ENCODE measurements at places on chromosomes 4 and X.

DNA sequence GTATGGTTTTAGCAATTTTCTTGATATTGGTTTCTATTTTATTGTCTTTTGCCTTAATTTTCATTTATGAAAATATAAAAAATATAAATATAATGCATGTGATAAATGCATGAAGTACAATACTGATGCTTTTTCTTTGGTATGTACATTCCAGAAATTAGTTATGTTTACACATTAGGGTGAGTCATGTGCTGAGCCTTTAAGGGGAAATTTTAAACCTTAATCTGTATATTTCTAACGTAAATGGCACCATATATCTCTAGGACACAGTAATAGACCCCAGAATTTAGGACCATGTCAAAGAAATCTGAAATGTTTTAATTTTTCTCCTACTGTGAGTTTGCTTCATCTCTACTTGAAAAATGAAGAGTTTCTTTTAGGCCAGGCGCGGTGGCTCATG is 117.8 kb upstream of the SPRY1 start:
- no peak overlapping the region for H3K27ac ChIP-seq
- no peak for DNase-seq
- no peaks in the 10 kb centered on the region for H3K4me1 ChIP-seq
- no peak overlapping the region for H3K4me3 ChIP-seq
- no peaks in the 10 kb centered on the region for H3K36me3 ChIP-seq

- H3K27ac ChIP-seq: no peak overlapping the region
- no peak for DNase-seq
- H3K36me3 ChIP-seq: no peaks in the 10 kb centered on the region
Observed at GRCh38 chrX:146186540-146186939, 368.9 kb downstream of the SLITRK2 start.

DNA sequence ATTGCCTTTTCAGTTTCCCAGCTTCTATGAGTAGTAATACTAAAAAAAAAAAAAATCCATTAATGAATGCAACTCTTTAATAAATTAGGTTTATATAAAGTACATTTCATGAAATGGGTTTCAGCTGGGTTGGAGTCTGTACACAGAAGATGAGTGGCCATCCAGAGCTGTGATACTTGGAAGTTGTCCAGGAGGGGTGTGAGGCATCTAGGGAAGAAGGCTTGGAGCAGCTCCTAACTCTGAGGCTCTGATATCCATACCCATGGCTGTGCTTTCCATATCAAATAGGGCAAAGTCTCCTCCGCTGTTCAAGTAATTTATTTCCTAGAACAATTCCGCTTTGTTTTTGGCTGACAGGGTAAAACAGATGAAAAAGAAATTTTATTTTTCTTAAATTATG is 423.3 kb upstream of the TENM3 start:
- no peak overlapping the region for H3K4me3 ChIP-seq
- H3K36me3 ChIP-seq: no peaks in the 10 kb centered on the region
- no peak overlapping the region for H3K27ac ChIP-seq
- no peaks in the 10 kb centered on the region for H3K4me1 ChIP-seq

- H3K27ac ChIP-seq: no peak overlapping the region
- H3K4me1 ChIP-seq: no peaks in the 10 kb centered on the region
- no peaks in the 10 kb centered on the region for H3K27me3 ChIP-seq
Observed at GRCh38 chrX:130826249-130826648, 76.8 kb downstream of the ENOX2 start.

GRCh38 chrX:150150076-150150779 is 211.9 kb upstream of the EOLA2 start:
- H3K36me3 ChIP-seq: no peaks in the 10 kb centered on the region
- H3K27me3 ChIP-seq: no peaks in the 10 kb centered on the region
- DNase-seq: no peak

GRCh38 chr4:48766131-48766792 is 13.8 kb downstream of the FRYL start:
- no peak overlapping the region for H3K27ac ChIP-seq
- H3K4me1 ChIP-seq: no peaks in the 10 kb centered on the region
- no peaks in the 10 kb centered on the region for H3K27me3 ChIP-seq

DNA sequence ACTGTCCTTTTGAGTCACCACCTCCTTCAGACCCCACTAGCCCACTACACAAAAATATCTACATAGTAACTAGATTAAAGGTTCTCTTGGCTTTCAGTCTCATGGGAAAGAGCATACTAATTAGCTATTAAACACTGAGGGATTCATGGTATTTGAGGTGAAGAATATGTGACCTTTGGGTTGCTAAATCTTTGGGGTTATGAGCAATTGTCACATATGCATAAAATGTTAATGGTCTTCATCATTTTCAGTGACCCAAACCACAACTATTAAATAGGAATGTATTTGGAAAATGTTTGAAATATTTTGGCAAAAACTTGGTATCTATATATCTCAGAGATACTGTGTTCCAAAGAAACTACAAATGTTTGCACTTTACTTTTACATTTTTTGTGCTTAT is 365.1 kb downstream of the MAGEB5 start:
- no peaks in the 10 kb centered on the region for H3K36me3 ChIP-seq
- DNase-seq: no peak
- no peaks in the 10 kb centered on the region for H3K27me3 ChIP-seq
- no peak overlapping the region for H3K4me3 ChIP-seq
- no peaks in the 10 kb centered on the region for H3K4me1 ChIP-seq

DNA sequence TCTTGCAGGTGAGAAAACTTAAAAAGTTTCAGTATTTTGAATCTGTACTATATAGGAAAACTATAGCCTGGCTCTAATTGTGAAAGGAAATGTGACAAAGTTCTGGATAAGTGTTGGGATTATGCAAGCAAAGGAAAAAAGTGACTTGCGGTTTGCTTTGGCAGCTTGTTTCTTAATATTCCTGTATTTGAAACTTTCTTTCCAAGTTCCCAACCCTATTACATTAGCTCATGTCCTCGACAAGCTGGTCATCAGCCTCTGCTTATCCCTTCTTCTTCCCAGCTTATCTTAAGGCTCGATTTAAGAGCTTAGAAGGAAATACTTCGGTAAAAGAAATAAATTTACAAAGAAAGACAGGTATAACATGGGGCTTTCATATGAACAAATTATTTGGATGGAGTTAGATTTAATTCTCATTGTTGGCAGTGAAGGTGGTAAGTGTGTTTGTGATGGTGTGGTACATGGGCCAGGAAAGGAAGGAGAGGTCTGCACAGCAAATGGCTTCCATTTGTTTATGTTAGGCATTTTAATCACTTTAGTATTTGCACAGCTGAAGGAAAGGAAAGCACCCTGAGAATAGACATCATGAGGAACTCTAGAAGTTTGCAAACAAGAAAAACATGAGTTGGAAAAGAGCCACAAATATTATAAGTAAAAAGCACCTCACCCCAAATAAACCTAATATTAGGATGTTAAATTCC is 5.1 kb upstream of the MYOZ2 start:
- H3K4me1 ChIP-seq: no peaks in the 10 kb centered on the region
- no peak overlapping the region for H3K4me3 ChIP-seq
- no peak overlapping the region for H3K27ac ChIP-seq
